ENCODE measurements at places on chromosomes 4 and X.

DNA sequence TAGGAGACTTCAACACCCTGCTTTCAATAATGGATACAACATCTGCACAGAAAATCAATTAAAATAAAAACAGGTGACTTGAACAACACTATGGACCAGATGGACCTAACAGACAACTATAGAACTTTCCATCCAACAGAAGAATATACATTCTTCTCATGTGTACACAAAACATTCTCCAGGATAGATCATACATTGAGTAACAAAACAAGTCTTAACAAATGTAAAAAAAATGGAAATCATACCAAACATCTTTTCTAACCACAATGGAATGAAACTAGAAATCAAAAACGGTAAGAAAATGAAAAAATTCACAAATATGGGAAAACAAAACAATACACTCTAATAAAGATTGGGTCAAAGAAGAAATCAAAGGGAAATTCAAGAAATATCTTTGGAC lies 24.7 kb downstream of the CYP2U1 start:
- no peak for DNase-seq

- DNase-seq, result peak; percentile 8
Observed at GRCh38 chr4:125283707-125284279, 31.0 kb upstream of the FAT4 start.

- no peak for DNase-seq
Observed at GRCh38 chr4:147605499-147605898, 11.7 kb upstream of the TMEM184C start.

- DNase-seq, result peak; percentile 19
Observed at GRCh38 chr4:139419388-139419914, 34.5 kb upstream of the RAB33B start.

GRCh38 chrX:13092455-13092941 lies 48.1 kb upstream of the FAM9C start:
- no peak for DNase-seq

DNA sequence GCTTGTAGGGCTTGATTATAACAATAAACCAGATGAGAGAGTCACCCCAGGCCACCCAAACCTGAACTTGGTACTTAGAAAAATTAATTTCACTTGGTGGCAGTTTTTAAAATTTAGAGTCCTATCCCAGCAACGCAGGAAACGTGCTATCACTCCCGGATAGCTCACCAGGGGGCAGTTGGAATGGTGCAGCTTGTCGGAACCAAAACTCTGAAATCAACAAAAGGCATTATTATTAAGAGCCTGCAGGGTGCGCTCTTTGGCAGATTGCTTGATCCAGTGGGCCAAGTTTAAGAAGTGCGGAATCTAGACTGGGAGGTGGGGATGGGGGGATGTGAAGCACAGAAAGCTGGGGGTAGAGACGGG lies 2.4 kb downstream of the FRAS1 start:
- DNase-seq, result peak; percentile 90
